ENCODE measurements at places on chromosomes 2 and 18.

DNA sequence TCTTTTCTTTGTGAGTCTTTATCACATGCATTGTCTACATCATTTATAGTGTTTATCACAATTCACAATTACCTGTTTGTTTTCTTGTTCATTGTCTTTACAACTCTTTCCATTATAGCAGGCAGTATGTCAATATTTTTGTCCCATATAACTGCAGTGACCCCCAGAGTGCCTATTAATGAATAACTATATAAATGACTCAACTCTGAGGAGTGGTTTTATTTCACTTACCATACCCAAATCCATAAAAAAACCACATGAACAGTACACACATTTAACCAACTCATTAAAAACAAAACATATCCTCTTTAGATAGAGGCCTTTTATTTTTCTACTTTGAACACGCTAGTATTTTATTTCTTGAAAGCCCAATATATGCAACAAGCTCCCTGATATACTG is 1419.1 kb upstream of the NXPH2 start:
- DNase-seq: no peak

- DNase-seq: no peak
These were observed 7.7 kb upstream of the TTC39C start for GRCh38 chr18:24006712-24007313.

- DNase-seq: no peak
These were observed 158.5 kb upstream of the REV1 start for GRCh38 chr2:99648178-99648844.

GRCh38 chr2:166765141-166765540 is 123.1 kb upstream of the XIRP2 start:
- no peak for DNase-seq

- no peak for DNase-seq
These were observed 79.3 kb upstream of the LGALSL start for GRCh38 chr2:64374686-64375085.

DNA sequence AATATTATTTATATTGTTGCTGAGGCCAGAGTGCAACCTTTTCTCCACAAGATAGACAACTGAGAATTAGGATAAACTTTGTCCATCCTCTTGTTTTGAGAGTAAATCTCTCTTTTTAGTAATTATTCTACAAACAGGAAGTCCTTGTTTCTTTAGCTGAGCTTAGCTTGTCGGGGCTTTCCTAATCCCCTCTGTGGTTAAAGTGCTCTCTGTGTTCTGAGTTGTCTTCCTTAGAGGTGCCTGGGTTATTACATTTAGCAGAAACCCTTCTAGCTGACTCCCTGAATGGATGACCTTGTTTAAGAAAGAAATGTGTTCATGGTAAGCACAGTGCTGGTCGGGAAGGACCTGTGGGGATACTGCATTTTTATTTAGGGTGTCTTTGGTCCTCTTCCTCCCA is 12.7 kb downstream of the USP39 start:
- DNase-seq: no peak

- DNase-seq: no peak
These were observed 292.4 kb downstream of the TRIB2 start for GRCh38 chr2:13009027-13009642.

DNA sequence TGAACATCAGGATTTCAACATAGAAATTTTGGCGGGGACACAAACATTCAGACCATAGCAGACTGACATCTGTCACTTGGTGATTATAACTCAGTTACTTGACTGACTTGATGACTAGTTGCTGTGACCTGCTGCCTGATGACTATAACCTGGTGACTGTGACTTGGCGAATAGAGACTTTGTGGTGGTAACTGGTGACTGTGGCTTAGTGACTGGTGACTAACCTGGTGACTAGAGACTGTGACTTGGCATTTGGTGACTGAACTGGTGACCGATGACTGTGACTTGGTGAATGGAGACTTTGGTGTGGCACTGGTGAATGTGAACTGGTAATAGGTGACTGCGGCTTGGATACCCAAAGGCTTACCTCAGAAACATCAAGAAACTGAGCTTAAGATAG is 563.1 kb upstream of the FAM98A start:
- DNase-seq: no peak

- no peak for DNase-seq
These were observed 72.5 kb downstream of the ARL6IP6 start for GRCh38 chr2:152790883-152791282.

GRCh38 chr18:74506448-74507084 is 10.4 kb downstream of the CNDP2 start:
- no peak for DNase-seq

GRCh38 chr18:32530947-32531651 is 60.4 kb upstream of the GAREM1 start:
- DNase-seq: no peak

GRCh38 chr2:8217468-8218030 is 464.3 kb upstream of the ID2 start:
- DNase-seq: no peak

GRCh38 chr2:189412330-189412953 is 28.8 kb upstream of the WDR75 start:
- DNase-seq: peak; percentile 26

DNA sequence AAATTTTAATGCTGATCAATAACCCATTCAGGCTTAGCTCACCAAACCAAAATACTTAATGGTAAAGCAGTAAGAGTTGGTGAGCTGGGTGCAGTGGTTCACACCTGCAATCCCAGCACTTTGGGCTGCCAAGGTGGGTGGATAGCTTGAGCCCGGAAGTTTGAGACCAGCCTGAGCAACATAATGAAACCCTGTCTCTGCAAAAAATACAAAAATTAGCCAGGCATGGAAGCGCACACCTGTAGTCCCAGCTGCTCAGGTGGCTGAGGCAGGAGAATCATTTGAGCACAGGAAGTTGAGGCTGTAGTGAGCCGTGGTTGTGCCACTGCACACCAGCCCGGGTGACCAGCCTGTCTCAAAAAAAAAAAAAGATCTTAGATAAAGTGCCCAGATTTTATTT is 35.7 kb upstream of the MPP4 start:
- DNase-seq: no peak

- no peak for DNase-seq
These were observed 20.2 kb upstream of the B3GNT2 start for GRCh38 chr2:62175728-62176127.

DNA sequence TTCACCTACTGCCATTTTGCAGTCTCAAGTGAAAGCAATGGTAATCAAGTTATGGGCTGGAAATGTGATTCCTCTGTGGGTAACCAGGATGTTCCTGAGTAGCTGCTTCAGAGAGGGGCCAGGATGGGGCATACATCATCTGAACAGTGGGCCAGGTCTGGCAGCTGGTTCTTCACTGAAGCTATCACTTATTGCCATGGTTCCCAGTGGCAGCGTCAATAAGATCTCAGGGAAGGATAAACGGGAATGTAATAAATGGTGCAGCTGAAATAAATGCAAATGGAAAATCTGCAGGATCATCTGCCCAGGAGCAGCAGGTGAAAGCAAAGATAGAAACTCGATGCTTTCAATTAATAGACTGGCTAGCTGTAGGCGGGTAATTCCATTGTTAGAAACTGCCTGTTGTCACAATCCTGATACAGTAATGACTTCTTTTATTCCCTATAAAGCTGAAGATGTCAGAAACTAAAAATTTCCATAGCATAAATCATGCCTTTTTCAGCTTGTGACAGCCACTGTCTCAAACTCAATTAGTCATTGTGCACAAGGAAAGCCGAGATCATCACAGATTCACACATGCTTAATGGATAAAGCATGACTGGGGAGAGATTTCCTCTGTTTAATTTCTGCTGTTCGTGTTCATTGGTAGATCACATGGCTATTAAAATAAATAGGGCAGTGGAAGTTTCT is 56.2 kb upstream of the CCDC85A start:
- no peak for DNase-seq

GRCh38 chr2:150484006-150484405 is 3.5 kb downstream of the RND3 start:
- no peak for DNase-seq

All from stimulated activated CD4-positive, alpha-beta T cell treated with anti-CD3 and anti-CD28 coated beads, Interleukin-12 subunit alpha, Interleukin-12 subunit beta, amount 100 ng/mL, for 24 hours (primary cell).